ENCODE measurements at places on chromosomes 4 and X.

DNA sequence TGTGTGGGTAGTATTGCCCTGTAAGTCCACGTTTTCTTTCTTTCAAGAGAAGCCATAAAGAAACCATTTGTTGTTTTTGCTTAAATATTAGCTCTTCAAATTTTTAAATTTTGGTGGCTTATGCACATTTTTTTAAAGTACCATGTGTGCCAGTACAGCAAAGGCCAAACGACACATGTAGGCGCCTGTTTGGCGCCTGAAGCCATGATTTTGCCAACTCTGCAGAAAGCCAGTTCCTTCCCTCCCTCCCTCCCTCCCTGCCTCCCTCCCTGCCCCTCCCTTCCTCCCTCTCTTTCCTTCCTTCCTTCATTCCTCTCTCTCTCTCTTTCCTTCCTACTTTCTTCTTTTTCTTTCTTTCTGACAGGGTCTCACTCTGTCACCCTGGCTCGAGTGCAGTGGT, 65.9 kb upstream of the LIMCH1 start:
- no peak for DNase-seq

- no peak for DNase-seq
These were observed 29.2 kb upstream of the NPY2R start for GRCh38 chr4:155179216-155179615.

GRCh38 chr4:36786519-36786918, 458.0 kb upstream of the NWD2 start:
- no peak for DNase-seq

DNA sequence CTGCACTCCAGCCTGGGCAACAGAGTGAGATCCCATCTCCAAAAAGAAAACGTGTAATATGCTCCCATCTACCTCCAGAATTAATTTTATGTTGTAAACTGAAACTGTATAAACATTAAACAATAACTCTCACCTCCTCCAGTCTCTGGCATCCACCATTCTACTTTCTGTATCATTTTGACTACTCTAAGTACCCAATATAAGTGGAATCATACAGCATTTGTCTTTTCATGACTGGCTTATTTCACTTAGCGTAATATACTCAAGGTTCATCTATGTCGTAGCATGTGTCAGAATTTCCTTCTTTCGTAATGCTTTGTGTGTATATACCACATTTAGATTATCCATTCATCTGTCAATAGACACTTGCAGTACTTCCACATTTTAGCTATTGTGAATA, 20.6 kb downstream of the F8 start:
- no peak for DNase-seq

DNA sequence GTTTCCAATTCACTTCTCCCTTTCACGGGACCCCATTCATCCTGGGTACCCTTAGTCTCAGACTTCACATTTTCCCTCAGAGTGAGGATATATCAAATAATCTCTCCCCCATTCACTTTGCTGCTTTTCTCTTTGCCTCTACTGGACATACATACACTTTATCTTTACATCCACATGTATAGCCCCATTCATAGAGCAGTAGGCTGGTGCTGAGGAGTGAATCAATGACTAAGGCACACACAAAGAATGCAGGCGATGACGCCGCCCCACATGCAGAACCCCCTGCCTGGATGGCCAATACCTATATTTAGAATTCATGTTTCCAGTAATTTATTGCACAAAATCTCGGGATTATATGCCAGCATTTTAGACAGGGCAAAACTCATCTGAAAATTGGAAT, 554.3 kb upstream of the TENM3 start:
- no peak for DNase-seq

- DNase-seq = no peak
These were observed 32.0 kb upstream of the MMAA start for GRCh38 chr4:145587088-145587754.

DNA sequence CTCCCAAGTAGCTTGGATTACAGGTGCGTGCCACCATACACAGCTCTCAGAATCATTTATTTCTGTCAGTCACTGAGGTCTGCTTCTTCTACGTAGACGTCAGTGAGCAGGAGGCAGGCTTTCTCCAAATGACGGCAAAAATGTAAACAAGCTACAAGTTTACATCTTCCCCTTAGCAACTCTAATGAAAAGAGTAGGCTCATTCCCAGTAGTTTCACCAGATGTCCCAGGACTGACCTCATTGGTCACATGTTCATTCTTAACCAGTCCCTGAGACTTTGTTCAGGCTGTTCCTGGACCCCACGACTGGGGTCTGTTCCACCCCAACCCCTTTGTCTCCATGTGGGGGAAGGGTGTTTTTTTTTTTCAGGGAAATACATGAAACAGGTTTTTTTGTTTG, 67.1 kb downstream of the TENM3 start:
- no peak for DNase-seq

DNA sequence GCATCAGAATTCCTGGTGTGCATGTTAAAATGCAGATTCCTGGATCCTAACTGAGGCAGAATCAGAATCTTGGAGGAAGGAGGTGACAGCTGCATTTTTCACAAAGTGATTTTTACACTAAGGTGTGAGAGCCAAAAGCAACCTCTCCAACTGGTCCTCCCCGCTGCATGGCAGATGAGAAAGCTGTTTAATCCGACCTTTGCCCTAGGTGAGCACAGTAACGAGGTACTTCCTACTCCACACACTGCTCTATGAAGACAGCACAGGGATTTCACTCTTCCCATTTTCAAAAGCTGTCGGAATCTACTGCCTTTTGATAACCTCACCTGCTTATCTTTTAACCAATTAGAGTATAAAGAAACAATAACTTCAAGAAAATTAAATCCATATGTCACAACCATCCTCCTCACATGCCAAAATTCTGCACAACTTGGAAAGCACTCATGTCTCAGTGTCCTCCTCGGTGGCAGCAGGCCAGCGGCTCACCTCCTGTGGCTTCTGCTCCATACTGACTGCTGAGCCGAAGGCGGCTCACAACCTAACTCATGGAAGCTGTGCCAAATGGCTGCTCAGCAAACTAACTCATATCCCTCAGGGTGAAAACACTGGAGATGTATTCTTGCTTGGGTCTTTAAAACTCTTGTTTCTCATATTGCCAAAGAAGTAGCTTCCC, 3.6 kb downstream of the CASP6 start:
- no peak for DNase-seq

GRCh38 chr4:74481891-74482609, 37.1 kb downstream of the AREG start:
- no peak for DNase-seq

DNA sequence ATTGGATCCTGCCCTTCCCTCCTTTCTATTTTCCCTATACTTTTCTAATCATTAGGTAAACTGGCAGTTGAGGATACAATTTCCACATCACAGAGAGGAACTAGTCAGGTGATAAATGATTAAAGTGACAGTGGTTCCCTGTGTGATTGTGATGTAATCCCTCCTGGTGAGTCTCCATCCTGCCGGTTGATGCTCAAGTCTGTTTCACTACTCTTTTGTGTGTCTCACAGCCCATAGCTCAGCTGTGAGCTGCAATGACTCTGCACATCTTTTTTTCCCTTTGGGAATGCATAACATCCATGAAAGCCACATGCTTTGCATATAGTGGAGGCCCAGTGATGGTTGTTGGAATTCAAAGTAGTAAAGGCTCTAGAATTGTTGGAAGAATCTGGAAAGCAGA, 60.4 kb downstream of the CCNI start:
- DNase-seq = no peak

- no peak for DNase-seq
These were observed 55.4 kb upstream of the AADAT start for GRCh38 chr4:170145120-170145519.

DNA sequence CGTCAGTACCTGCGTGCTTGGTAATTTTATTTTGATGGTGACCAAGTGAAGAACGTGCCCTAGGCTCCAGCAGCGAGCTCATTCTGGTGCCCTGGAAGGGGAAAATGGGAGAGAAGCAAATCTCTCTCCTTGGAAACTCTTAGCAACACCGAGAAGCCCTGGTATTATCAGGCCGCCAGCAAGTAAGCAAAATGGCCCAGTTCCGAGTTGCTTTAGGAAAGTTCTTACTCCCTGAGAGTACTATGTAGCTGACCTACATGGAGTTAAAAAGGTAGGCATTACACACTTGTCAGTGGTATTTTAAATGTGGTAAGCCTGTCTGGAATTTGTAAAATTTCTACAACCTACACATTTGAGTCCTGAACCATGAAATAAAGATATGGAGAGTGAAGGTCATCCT, 146.4 kb downstream of the CPEB2 start:
- DNase-seq = no peak

- no peak for DNase-seq
These were observed 15.9 kb upstream of the SEL1L3 start for GRCh38 chr4:25878676-25879075.

- no peak for DNase-seq
These were observed 95.3 kb downstream of the AREG start for GRCh38 chr4:74540193-74540592.

DNA sequence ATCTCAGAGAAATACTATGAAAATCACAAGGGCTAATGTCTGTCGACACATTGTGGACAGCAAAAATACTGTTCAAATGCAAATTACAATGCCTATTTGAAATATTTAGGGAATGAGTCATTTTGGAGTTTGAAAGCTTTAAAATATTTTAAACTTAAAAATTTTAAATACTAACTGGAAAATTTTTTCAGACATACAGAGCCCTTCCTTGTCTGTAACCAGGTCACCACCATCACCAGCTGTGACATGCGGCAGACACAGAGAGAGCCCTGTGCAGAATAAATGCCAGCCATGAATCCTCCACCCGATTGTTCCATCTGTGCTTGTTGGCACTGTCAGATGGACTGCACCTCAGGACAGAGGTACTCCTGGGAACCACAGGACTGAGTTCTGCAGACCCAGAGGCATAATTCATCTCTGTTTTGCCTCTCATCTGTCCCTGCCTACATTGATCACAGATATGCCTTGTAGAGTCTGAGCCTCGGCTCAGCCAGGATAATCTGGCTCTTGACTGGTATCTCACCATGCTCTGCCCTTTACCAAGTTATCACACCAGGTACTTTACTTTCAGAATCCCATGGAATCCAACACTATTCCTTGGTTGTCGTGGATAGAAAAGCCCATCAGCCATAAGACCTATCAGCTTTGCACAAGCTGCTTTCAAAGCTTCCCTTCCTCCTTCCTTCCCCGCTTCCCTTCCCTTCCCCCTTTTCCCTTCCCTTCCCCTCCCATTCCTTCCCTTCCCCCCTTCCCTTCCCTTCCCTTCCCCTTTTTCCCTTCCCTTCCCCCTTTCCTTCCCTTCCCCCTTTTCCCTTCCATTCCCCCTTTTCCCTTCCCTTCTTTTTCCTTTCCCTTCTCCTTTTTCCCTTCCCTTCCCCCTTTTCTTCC, 67.2 kb downstream of the TBC1D9 start:
- DNase-seq = no peak

DNA sequence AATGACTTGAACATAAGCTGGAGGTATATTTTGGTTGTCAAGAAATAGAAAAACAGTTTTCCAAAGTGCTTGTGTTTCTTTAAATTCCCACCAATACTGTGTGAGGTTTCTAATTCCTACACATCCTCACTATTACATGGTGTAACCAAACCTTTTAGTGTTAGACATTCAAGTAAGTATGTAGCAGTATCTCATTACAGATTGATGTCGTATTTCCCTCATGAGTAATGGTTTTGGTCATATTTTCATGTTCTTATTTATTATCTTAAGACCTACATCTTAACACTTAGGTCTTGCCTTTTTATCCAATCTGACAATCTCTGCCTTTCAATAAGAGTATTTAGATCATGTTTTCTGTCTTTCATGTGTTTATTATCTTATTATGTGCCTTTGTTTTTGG, 253.7 kb upstream of the ANXA10 start:
- DNase-seq = no peak

GRCh38 chr4:26717332-26717731, 133.4 kb downstream of the TBC1D19 start:
- no peak for DNase-seq

GRCh38 chr4:169314906-169315305, 44.1 kb upstream of the SH3RF1 start:
- peak; percentile 55 for DNase-seq

GRCh38 chr4:24224446-24224845, 334.6 kb upstream of the PPARGC1A start:
- no peak for DNase-seq

DNA sequence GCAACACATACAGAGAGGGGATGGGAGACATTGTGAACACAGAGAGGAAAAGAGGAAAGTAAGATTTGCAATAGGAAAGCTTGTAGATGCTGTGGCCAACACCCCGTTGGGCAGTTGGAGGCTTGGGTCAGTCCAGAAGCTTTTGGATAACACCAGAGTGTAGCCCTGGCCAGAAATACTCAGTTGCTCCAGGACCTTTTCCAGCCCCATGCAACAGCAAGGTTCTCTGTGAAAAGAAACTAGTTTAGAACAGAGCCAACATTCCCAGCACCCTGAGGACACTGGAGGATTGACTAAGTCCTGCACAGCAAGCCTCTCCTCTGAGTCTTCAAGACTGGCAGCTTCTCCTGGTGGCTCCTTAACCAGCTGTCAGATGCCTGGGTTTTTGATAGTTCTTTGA, 27.9 kb upstream of the NAF1 start:
- no peak for DNase-seq

- no peak for DNase-seq
These were observed 2062.9 kb downstream of the ARAP2 start for GRCh38 chr4:34181311-34181841.

DNA sequence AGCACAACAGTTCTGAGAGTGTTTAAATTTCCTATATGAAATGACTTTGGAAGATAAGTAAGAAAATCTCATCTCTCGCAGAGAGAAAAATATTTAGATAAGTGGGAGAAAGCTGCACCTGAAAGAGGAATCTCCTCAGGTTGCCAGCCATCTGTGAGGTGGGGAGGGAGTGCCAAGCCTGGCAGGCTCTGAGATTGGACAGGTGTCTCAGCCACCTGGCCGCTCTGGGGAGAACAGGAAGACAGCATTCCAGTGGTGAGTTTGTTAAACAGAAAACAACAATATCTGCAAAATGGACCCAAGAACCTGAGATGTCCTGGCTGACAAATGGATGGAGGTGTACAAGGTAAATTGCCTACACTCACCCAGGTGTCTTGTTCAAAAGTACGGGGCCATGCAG, 31.3 kb downstream of the EMCN start:
- DNase-seq = no peak

DNA sequence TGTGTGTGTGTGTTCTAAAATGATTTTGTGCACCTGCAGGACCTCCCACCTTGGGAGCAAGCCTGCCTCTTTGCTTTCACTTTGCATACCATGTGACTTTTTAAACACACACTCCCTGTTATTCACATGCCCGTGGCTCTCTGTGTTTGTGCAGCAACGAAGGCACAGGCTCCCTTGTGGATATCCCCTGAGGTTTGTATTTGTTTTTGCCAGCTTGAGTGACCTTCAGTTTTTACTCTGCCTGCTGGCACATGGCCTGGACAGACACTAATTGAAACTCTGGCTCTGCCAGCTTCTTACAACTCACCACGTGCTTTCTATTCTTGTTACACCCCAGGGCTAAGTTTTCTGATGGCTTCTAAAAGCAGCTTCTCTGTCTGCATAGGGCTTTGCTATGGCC, 885.8 kb downstream of the SH3BGRL start:
- no peak for DNase-seq

GRCh38 chr4:29307256-29307655, 1412.9 kb upstream of the PCDH7 start:
- DNase-seq = no peak

DNA sequence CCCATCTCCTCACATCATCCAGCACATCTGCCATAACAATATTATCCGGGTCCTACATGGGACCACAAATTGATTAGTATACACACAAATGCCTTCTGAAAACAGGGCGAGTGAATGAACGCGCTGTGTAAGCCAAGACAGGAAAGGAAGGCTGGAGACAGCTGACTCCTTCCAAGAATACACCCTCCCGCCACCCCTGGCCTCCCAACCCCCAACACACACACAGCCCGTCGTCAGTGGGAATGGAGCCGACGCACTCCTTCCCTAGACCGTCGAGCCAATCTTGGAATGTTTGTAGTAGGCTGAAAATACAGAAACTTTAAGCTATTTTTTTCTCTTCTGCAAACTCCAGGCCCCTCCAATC, 319 bp upstream of the MAGEH1 start:
- DNase-seq = no peak

All from NCI-H1436 (cell line).